Psoas muscle (tissue), 8 donors: ENCODE measurements at places on chromosomes 5 and 9. TPM values are rescaled to one million over a fixed set of nuclear protein-coding genes. Genes with fewer than 3 reads are reported as not detected.

DNA sequence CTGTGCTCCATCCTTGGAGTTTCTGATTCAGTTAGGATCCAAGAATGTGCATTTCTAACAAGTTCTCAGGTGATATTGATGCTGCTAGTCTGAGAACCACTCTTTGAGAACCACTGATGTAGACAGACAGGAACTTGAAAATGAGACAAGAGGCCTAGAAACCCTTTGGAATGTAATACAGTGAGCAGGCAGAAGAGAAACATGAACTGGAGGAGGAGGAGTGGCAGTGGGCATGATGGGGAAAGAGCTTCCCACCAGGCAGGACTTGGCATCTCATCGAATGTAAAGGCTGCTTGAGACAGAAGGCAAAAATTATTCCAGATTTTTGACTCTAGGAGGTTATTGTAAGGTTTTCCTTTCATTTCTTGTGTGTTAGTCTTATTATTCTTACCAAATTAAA, 295.8 kb upstream of the SGCD start:
- H3K27ac ChIP-seq: no peak overlapping the region
- H3K4me3 ChIP-seq: no peak overlapping the region
- H3K4me1 ChIP-seq: peaks cover 3% of the 10 kb centered on the region
- H3K36me3 ChIP-seq: no peaks in the 10 kb centered on the region
- no peaks in the 10 kb centered on the region for H3K27me3 ChIP-seq

- H3K4me1 ChIP-seq: no peaks in the 10 kb centered on the region
- no peaks in the 10 kb centered on the region for H3K36me3 ChIP-seq
- no peak overlapping the region for H3K27ac ChIP-seq
- no peaks in the 10 kb centered on the region for H3K27me3 ChIP-seq
- no peak overlapping the region for H3K4me3 ChIP-seq
Measured at GRCh38 chr5:54785729-54786591, 199.4 kb downstream of the ESM1 start.

DNA sequence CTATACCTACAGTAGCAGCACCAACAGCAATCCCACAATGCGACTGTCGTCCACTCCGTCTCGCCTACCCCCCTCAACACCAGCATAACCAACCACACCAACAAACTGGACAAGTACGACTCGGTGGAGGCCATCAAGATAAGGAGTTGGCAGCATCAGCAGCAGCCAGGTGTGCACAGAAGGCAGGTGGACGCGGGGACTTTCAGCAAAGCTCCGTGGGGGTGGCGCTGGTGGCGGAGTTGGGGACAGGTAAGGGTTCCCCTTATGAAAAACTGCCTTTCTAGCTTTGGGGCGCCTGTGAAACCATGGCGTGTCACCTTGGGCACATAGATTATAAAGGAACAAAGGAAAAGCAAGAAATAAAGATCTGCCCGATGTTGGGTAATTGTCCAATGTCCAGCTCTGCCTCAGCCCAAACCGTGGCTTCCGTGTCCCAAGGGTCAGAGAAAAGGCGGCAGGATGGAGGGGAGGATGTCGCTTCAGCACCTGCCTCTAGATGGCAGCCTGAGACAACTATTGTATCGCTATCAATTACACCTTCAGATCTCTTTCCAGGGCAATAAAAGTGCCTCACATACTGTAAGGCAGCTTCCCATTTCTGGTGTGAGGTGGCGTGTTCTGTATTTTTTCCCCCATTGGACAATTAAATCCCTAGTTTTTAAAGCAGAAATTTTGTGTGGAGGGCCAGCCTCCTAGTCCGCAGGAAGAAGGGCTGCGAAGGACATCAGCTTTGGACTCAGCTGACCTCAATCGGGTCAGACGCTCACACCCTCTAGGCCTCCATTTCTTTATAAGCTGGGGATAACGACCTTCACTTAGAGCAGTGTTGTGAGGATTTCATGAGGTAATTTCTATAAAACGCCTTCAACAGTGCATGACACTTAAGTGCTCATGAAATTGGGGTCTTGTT, 58.8 kb downstream of the MTRR start:
- no peak overlapping the region for H3K27ac ChIP-seq
- no peaks in the 10 kb centered on the region for H3K27me3 ChIP-seq

- no peaks in the 10 kb centered on the region for H3K4me1 ChIP-seq
- no peak overlapping the region for H3K27ac ChIP-seq
- DNase-seq: no peak
- H3K4me3 ChIP-seq: no peak overlapping the region
Measured at GRCh38 chr5:158303275-158303674, 444.3 kb upstream of the CLINT1 start.

DNA sequence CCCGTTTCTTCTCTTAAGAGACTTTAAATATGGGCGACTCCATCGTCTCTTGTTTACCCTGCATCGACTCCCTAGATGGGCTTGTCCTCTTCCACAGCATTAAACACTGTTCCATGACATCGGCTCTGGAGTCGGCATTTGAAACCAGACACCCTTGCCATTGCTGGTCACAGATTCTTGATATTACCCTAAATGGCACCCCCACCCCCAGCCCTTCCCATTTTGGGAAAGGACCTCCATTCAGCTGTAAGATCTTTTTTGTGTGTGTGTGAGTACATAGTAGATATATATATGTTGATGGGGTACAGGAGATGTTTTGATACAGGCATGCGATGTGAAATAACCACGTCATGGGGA, 51.1 kb upstream of the SH3PXD2B start:
- peak overlapping the region; percentile 71 for H3K27ac ChIP-seq
- no peak for DNase-seq
- no peak overlapping the region for H3K4me3 ChIP-seq

DNA sequence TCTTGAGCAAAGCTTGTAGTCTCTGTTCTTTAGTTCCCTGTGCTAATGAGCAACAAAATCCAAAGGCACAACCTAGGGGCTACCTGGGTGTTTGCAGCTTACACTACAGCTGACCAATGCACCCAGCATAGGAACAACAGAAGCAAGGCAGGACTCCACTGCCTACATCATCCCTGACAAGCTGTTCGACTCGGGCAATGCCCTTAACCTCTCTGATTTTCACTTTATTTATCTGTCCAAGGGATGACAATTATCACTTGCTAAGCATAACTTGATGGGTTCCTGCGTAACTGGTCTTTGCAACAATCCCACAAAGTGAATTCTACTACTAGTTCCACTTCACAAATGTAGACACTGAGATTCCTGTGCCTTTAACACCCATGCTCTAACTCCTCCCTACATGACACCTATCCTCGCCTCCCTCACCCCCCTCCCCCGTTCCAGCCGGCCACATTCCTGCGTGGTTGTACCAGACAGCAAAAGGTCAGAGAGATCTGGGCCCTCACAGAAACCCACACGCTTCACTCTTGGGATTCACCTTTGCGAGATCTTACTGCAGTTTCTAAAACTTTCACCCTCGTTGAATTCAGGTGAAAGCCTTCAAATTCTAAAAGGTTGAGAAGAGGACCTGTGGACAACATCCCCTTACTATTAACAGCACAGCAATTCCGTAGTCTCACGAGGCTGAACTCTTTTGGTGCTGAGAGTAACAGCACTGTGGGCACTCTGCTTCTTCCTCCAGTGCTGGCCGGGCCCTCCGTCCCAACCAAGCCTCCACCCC, 995 bp downstream of the IPPK start:
- peak overlapping the region; percentile 99 for H3K4me3 ChIP-seq
- no peaks in the 10 kb centered on the region for H3K27me3 ChIP-seq
- H3K4me1 ChIP-seq: peaks cover 27% of the 10 kb centered on the region
- no peaks in the 10 kb centered on the region for H3K36me3 ChIP-seq
- DNase-seq: peak; percentile 61
- H3K27ac ChIP-seq: peak overlapping the region; percentile 97

DNA sequence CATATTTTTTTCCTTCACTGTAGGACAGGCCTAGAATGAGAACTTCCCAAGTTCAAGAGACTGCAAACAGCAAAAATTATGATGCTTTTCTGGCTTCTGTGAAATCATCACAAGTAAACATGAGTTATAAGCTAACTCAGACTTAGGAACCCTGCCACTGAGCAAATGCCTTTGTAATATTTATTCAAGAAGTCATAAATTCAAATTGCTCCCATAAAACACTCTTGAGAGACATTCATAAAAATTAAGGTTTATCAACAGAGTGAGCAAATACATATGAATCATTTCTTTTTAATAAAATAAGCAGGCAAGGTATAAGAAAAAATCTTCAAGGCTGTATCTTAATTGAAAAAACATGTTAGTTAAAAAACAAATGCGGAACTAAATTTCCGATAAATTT, 124.2 kb downstream of the GNA14 start:
- no peak overlapping the region for H3K4me3 ChIP-seq
- H3K36me3 ChIP-seq: no peaks in the 10 kb centered on the region
- H3K4me1 ChIP-seq: no peaks in the 10 kb centered on the region
- DNase-seq: no peak

GRCh38 chr5:35741971-35742370, 114.7 kb upstream of the IL7R start:
- no peak for DNase-seq
- no peaks in the 10 kb centered on the region for H3K36me3 ChIP-seq
- H3K4me3 ChIP-seq: no peak overlapping the region
- H3K27me3 ChIP-seq: no peaks in the 10 kb centered on the region
- no peak overlapping the region for H3K27ac ChIP-seq

DNA sequence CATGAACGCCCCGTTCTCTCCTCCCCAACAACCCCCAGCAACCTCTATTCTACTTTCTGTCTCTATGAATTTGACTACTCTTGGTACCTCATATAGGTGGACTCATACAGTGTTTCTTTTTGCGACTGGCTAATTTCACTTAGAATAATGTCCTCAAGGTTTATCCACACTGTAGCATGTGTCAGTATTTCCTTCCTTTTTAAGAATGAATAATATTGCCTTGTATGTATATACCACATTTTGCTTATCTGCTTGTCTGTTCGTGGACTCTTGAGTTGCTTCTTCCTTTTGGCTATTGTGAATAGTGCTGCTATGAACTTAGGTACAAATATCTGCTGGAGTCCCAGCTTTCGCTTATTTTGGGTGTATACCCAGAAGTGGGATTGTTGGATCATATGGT, 42.7 kb downstream of the IQGAP2 start:
- H3K4me1 ChIP-seq: no peaks in the 10 kb centered on the region
- no peaks in the 10 kb centered on the region for H3K36me3 ChIP-seq
- no peak overlapping the region for H3K4me3 ChIP-seq

GRCh38 chr9:113474360-113475028, 11.0 kb downstream of the RGS3 start:
- no peaks in the 10 kb centered on the region for H3K36me3 ChIP-seq
- DNase-seq: no peak
- no peak overlapping the region for H3K27ac ChIP-seq
- H3K27me3 ChIP-seq: no peaks in the 10 kb centered on the region
- H3K4me3 ChIP-seq: no peak overlapping the region
- H3K4me1 ChIP-seq: peaks cover 12% of the 10 kb centered on the region

DNA sequence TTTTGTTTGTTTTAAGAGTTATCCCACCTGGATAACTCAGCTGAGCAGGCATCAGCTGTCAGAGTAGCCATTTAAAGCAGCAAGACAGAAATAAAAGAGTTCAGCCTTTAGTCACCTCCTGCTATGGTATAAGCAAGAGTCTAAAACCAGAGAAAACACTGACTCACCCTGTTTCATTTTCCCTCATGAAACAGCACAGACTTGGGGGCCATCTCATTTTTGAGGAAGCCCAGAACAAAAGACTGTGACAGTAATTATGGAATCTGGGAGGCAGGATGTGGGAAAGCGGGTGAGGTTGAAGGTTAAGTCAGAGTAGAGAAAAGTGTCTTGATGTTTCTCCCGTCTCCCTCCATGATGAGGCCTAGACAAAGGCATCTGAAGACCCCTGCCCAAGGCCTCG, 90.2 kb upstream of the FAM174A start:
- no peaks in the 10 kb centered on the region for H3K27me3 ChIP-seq
- H3K4me1 ChIP-seq: no peaks in the 10 kb centered on the region
- no peaks in the 10 kb centered on the region for H3K36me3 ChIP-seq

- DNase-seq: no peak
- H3K36me3 ChIP-seq: no peaks in the 10 kb centered on the region
- H3K4me3 ChIP-seq: no peak overlapping the region
Measured at GRCh38 chr9:13513716-13514444, 234.4 kb upstream of the MPDZ start.

- H3K36me3 ChIP-seq: no peaks in the 10 kb centered on the region
- no peak overlapping the region for H3K27ac ChIP-seq
- H3K27me3 ChIP-seq: no peaks in the 10 kb centered on the region
- H3K4me3 ChIP-seq: no peak overlapping the region
- H3K4me1 ChIP-seq: no peaks in the 10 kb centered on the region
Measured at GRCh38 chr9:117672369-117672768, 31.8 kb upstream of the TLR4 start.

Gene TAF1L
- total RNA-seq: not detected

Gene STING1
- total RNA-seq: 7.5 TPM

DNA sequence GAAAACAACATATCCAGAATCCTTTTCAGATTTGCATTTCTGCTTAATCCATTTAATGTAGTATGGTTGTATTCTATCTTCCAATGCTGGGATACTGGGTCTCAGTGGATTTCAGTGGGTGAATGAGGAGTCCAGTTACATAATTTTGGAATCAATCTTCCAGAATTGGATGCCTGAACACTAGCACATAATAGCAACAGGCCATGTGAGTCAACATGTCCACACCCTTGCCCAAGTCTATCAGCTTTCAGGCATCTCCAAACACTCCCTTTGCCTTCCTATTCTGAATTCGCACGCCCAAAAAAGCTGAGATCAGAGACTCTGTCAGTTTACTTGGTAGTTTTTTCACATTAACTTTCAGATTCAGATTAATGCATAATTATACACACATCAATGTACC, 202.6 kb downstream of the TSSK1B start:
- no peaks in the 10 kb centered on the region for H3K36me3 ChIP-seq
- peaks cover 20% of the 10 kb centered on the region for H3K4me1 ChIP-seq
- no peak for DNase-seq
- no peaks in the 10 kb centered on the region for H3K27me3 ChIP-seq

Gene ZFR
- 53.1 TPM for total RNA-seq

DNA sequence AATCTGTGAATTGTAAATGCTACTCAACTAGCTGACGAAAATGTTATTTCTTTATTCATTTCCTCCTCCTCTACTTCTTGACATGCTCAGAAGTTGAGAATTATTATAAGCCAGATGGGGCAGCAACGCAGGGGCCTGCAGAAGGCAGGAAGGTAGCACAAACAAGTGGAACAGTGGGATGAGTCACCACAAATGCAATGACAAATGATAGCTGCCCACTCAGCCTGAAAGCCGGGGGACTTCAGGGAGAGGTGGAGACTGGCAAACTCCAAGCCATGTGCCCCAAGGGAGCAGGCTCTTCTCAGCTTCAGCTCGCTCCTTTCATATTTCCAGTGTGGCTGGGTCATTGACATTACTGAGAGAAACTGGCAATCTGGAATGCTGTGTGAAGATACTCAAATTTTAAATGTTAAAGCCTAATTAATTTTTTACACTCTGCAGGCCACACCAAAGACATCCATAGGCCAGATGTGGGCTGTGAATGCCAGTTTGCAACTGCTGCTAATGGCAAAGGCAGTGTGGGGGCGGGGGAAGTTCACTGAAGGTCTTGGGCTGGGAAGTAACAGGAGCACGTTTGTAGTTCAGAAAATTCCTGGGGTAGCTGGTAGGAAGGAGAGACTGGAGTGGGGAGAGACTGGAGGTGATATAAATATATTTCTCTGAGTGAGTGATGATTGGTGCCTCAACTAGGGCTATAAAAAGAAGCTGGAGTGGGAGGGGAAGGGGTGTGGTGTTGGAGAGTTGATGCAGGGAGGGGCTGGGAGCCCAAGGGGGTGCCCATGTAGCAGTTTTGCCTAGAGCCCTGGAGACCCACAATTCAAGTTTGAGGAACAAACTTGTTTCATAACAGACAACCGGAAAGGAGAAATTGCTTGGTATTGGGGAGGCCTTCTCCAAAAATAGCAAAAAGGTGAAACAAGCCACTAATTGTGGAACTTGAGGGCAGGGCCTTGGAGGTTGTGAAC, 20.8 kb upstream of the ADRB2 start:
- no peaks in the 10 kb centered on the region for H3K36me3 ChIP-seq
- peak overlapping the region; percentile 37 for H3K27ac ChIP-seq
- peaks cover 31% of the 10 kb centered on the region for H3K4me1 ChIP-seq
- no peak overlapping the region for H3K4me3 ChIP-seq
- no peaks in the 10 kb centered on the region for H3K27me3 ChIP-seq
